Mucosa of gallbladder (tissue), 1 donor: ENCODE measurements at places on chromosomes 16 and 17. TPM values are rescaled to one million over a fixed set of nuclear protein-coding genes. Genes with fewer than 3 reads are reported as not detected.
A peak's percentile ranks its signal among the peaks of the same experiment; 100 is the strongest.

The TOB1 gene
- 134 TPM for total RNA-seq

The CCL4L2 gene
- 23.7 TPM for total RNA-seq

The CLEC18A gene
- total RNA-seq, result 3.6 TPM

The PMFBP1 gene
- 0.66 TPM for total RNA-seq

The PRR15L gene
- total RNA-seq, result 109 TPM

The GRAPL gene
- 9.2 TPM for total RNA-seq

The CXCL16 gene
- 92.6 TPM for total RNA-seq

The AGRP gene
- total RNA-seq, result not detected

The ENDOV gene
- total RNA-seq, result 26.2 TPM

The TEKT1 gene
- not detected for total RNA-seq

The PYY gene
- not detected for total RNA-seq

The HIGD1B gene
- total RNA-seq, result 7.2 TPM

The SLFN12 gene
- total RNA-seq, result 16.0 TPM

The FAM222B gene
- 45.3 TPM for total RNA-seq

The TERB1 gene
- not detected for total RNA-seq

DNA sequence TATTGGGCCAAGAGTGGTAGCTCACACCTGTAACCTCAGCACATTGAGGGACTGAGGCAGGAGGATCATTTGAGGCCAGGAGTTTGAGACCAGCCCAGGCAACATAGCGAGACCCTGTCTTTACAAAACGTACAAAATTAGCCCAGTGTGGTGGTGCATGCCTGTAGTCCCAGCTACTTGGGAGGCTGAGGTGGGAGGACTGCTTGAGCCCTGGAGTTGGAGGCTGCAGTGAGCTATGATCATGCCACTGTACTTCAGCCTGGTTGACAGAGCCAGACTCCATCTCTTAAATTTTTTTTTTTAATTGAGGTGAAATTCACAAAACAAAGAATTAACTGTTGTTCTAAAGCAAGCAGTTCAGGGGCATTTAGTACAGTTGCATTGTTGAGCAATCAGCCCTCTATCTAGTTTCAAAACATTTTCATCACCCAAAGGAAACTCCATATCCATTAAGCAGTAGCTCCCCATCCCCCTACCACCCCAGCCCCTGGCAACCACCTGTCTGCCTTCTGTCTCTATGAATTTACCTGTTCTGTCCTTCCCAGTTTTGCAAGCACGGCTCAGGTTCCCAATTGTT lies 15.6 kb downstream of the SNX29 start:
- DNase-seq, result no peak

- peak; percentile 93 for DNase-seq
Observed at GRCh38 chr17:1188812-1189504, 9.2 kb upstream of the ABR start.

GRCh38 chr16:31388535-31388934 lies 4.6 kb upstream of the ITGAD start:
- no peak for DNase-seq

- no peak for DNase-seq
Observed at GRCh38 chr16:4380119-4381063, 8.7 kb downstream of the VASN start.

DNA sequence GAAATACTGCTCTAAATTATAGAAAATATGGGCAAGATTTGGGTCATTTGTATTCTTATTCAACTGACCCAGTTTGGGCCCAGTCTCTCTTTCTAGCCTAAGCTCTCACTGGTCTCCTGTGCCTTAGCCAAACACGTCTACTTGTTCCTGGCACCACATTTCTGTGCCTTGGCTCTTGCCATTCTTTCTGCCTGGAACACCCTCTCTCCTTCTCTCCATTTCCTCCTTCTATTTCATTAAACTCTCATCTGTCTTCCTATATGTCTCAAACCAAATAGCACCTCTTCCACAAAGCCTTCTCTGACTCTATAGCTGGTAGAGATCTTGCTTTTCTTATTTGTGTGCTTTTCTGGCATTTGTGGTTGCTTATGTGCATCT lies 37.7 kb upstream of the NUFIP2 start:
- DNase-seq, result no peak

- DNase-seq, result no peak
Observed at GRCh38 chr16:50001144-50001543, 23.9 kb upstream of the CNEP1R1 start.

- DNase-seq, result no peak
Observed at GRCh38 chr17:40469805-40470675, 26.8 kb downstream of the IGFBP4 start.

- no peak for DNase-seq
Observed at GRCh38 chr17:37693328-37693727, 50.1 kb upstream of the DDX52 start.

- DNase-seq, result no peak
Observed at GRCh38 chr16:89049484-89050118, 44.1 kb upstream of the ACSF3 start.

GRCh38 chr16:19114359-19115147 lies 789 bp downstream of the ITPRIPL2 start:
- peak; percentile 57 for DNase-seq

DNA sequence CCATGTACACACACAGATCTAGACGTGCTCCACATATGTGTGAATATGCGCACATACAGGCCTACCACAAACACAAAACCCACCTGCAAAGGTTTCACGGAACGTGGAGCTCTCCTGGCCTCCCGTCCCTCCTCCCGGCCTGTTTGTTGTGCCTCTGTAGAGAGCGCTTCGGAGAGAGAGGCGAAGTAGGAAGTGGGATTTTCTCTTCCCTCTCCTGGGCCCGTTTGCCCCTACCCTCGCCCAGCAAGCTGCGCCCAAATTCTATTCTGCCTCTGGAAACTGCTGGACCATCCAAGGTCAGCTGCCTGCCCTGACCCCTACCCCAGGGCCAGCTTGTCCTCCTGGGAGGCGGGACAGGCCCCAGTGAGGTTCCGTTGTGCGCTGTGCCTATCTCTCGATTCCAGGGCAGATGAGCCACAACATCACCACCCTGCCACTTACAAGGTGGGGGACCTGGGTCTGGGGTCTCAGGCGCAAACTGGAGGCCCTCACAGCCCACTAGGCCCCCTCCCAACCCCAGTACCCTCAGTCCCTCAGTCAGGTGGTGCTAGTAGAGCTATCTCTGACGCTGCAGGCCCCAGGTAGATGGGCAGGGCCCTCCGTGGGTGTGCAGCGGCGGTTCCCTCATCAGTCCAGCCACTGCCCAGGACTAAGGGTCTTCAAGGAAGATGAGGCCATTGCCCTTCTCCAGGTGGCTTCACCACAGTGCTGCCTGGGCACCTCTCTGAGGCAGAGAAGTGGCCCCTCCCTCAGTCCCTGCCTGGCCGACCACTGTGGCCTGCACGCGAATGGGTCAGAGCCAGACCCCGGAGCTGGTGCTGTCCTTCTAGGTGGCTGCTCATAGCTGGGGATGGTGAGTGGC lies 54.2 kb downstream of the BEAN1 start:
- DNase-seq, result no peak

GRCh38 chr16:50169555-50170096 lies 16.5 kb downstream of the TENT4B start:
- no peak for DNase-seq

- DNase-seq, result peak; percentile 17
Observed at GRCh38 chr16:11949527-11949926, 7.7 kb upstream of the NPIPB2 start.

DNA sequence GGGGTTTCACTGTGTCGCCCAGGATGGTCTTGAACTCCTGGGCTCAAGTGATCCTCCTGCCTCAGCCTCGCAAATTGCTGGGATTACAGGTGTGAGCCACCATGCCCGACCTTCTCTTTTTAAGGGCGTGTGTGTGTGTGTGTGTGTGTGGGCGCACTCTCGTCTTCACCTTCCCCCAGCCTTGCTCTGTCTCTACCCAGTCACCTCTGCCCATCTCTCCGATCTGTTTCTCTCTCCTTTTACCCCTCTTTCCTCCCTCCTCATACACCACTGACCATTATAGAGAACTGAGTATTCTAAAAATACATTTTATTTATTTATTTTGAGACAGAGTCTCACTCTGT lies 3.9 kb downstream of the STH start:
- no peak for DNase-seq

DNA sequence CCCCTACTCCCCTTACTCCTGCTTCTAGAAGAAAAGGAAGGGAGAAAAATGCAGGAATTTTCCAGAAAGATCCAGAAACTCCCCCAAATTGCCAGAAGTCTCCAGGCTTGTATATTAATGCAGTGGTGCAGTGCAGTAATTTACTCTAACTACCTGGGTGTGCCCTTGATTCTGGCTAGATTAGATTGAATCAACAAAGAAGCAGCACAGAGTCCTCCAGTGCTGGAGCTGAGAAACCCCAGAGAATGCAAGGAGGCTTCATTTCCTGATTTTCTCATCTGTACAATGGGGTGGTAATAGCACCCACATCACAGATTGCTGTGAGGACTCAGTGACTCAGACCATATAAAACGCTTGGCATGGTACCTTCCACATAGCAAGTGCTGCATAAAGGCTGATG lies 247.3 kb upstream of the RPL38 start:
- DNase-seq, result no peak

GRCh38 chr17:7579001-7579833 lies at the start of gene CD68:
TSS of gene CD68 (plus strand) at chr17:7579638. CDS start at chr17:7579678, 40 bp downstream.
- DNase-seq, result peak; percentile 73

DNA sequence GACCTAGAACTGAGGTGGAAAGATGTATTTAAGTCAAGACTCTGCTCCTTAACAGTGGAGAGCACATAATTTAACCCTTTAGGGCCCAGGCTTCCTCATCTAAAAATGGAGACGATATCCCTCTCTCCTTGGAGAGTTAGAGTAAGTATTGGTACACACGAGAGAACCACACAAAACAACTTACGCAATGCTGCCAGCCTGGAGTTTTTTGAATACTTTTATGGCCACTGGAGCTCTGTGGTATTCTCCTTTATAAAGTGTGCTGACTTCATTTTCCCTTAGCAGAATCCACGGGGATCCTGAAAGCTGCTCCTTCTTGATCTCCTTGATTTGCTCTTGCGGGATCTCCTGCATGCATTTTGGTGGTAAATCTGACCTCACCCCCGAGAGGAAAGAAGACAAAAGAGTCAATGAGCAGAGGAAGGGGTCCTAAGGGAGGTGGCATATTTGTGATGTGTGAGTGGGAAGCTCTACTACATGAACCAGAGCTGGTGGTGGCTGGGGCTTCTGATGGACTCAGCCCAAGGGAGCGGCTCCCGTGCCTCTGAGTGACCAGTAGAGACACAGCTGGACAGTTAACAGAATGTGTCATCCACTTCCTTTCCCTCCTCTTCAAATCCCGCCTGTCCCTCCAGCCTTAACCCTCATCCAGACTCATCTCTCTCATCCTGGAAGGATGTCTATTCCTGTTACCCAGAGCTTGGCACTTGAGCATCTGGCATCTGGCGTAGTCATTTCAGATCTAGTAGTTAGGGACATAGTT lies 9.4 kb downstream of the MLKL start:
- DNase-seq, result no peak

GRCh38 chr17:32528825-32529224 lies 42.0 kb downstream of the CDK5R1 start:
- DNase-seq, result no peak

GRCh38 chr16:85090873-85091521 lies 21.3 kb downstream of the CIBAR2 start:
- no peak for DNase-seq

DNA sequence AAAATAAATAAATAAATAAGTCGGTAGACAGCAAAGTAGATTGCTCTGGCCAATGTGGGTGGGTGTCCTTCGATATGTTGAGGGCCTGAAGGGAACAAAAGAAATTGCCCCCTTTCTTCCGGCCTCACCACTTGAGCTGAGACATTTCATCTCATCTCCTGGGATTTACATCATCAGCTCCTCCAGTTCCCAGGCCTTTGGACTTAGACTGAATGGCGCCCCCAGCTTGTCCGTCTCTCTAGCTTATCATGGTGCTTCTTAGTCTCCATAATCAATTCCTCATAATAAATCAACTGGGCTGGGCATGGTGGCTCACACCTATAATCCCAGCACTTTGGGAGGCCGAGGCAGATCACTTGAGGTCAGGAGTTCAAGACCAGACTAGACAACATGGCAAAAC lies 13.8 kb upstream of the HAP1 start:
- no peak for DNase-seq

DNA sequence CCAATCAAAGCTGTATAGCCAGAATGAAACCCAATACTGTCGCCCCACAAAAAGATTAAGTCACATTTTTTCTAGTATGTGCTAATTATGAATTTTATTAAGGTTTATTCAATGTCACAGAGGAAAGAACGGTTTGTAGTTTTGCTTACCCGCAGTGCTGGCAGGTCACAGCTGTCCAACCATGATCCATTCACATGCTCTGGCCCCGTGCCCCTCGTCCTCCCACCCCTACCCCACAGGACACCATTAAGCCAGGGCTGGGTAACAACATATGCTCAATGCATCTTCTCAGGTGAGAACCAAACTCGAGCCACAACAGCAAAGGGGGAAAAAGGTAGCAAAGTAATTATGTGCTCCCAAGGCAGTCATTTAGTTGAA lies 589 bp upstream of the FBF1 start:
- no peak for DNase-seq

DNA sequence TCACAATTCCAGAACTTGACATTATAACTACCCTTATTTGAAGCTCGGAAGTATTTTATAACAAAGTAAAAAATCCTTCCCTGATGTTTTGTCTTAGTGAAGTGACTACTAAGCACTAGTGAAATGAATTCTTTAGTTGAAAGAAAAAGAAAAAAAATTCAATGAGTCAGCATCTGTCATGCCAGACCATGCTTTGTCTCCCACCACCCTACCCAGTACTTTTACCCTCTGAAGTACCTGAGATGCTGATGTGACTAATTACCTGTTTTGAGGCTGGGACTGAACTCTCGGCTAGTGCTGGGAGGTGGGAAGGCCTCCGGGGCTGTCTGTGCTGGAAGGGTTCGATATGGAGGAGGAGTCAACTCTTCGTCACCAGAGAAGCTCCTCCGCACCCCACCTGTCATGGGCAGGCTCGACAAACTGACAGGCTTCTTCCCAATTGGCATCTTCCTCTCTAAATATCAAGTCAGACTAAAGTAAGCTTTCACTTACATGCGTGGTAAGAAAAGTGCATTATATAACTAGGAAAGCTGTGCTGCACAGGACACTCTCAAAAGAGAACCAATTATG lies 19.6 kb downstream of the NME2 start:
- DNase-seq, result no peak

GRCh38 chr17:57391857-57392471 lies 135.6 kb downstream of the MSI2 start:
- DNase-seq, result no peak

DNA sequence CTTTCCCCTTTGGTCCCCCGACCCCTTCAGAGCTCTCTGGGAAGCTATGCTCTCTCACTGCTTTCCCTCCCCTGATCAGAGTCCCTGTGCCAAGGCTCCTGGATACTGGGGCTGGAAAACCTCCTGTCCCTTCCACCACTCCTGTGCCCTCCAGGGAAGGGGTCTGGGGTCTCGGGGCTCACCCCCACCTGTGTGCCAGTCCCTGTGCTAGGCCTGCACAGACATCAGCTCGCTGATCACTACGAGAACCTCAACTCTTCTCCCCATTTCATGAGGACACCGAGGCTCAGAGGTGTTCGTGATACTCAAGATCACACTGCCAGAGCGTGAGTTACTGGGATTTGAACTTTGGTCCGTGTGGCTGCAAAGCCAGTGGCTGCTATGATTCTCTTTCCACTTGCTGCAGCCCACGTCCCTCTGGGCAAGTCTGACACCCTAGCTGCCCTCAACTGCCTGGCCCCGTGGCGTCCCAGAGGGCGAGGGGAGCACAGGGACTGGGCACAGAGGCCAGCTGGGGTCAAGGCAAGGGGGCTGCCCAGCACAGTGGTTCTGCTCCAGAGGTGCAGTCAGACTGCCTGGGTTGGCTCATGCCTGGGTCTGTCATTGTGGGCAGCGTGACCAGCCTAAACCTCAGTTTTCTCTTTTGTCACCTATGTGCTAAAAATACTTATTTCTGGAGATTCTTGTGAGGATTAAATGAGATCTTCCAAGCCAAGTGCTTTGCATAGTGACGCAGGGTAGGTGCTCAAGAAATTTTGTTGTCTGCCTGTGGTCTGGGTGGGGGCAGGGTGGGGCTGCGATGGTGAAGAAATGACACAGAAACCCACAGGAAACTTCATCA lies 43.8 kb upstream of the TOB1 start:
- no peak for DNase-seq
